ENCODE measurements at places on chromosomes 11 and 22.

- DNase-seq, result no peak
Observed at GRCh38 chr22:37781434-37782059, 26.2 kb upstream of the GCAT start.

GRCh38 chr22:41350087-41350486 lies 31.7 kb upstream of the TEF start:
- no peak for DNase-seq

DNA sequence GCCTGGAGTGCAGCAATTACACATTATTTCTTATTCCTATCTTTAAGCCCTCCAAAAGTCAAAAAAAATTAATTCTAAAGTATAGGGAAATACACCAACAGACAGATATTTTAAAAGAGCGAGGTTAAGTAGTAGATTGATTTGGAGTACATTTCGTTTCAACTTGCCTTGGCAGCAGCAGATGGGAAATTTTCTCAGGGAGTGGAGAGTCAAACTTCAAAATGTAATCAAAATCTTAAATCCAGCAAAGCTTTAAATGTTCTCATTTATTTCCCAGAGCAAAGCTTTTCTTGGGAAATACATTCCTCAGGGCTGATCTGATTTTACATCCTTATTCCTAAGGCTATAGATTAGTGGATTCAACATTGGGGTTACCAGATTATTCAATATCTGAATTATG lies 21.9 kb upstream of the VWA5A start:
- DNase-seq, result no peak

- no peak for DNase-seq
Observed at GRCh38 chr11:111526501-111526900, 11.9 kb downstream of the HOATZ start.

GRCh38 chr22:39527481-39527961 lies 5.0 kb downstream of the RPS19BP1 start:
- peak; percentile 30 for DNase-seq

GRCh38 chr22:30420347-30421125 lies 5.0 kb upstream of the MTFP1 start:
- peak; percentile 54 for DNase-seq

GRCh38 chr11:34600339-34601084 lies 20.4 kb upstream of the EHF start:
- DNase-seq, result peak; percentile 86

DNA sequence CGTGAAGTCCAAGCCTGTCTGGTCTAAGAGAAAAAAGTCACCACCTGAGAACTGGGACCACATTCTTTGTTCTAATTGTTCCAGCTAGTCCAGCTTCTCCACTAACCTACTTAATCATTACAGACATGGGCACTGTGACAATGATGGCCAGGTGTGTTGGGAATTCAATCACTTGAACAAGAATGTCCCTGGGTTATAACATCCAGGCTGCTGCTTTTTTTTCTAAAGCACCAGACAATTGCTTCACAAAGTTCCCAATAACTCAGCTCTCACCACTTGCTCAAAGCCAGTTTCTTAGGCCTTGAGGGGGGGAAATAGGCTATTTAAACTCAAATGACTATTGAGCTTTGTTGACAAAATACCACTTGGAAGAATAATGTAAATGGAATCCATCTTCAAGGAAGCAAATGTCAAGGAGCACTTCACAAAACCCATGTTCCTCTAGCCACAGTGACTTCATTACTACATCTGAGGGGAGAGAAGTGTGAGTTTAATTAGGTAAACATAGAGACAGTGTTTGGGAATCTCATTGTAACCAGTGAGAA lies 80.3 kb downstream of the ME3 start:
- DNase-seq, result no peak

DNA sequence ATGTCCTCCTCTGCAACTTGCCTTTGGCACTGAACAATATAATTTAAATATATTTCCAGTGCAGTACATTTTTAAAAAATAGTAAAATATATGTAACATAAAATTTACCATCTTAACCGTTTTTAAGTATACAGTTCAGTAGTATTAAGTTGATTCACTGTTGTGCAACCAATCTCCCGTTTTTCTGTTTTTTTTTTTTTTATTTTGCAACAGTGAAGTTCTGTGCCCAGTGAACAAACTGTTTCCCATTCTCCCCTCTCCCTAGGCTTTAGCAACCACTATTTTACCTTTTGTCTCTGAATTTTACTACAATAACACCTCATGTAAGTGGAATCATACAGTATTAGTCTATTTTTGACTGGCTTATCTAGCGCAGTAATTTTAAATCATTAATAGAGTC lies 13.8 kb downstream of the PRRG4 start:
- no peak for DNase-seq

- DNase-seq, result no peak
Observed at GRCh38 chr11:121650351-121651256, 197.8 kb upstream of the SORL1-AS1 start.

DNA sequence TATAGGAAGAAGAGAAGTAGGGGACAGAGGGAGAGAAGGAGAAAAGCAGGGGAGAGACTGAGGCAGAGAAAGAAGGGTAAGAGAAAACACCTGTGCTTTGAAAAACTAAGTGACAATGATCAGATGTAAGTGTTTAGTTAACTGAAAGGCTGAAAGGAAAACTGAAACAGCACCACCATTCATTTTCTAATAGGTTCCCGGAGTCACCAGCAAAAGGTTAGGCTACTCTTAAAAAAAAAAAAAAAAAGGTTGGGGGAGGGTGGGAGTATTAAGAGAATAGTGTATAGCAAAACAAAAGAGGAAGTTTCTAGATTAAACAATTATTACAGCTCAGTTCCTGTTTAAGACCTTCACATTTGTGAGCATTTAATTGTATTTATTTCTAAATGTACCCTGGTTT lies 113.8 kb downstream of the CADM1 start:
- no peak for DNase-seq

- DNase-seq, result no peak
Observed at GRCh38 chr11:44699497-44700408, 27.0 kb upstream of the TSPAN18 start.

DNA sequence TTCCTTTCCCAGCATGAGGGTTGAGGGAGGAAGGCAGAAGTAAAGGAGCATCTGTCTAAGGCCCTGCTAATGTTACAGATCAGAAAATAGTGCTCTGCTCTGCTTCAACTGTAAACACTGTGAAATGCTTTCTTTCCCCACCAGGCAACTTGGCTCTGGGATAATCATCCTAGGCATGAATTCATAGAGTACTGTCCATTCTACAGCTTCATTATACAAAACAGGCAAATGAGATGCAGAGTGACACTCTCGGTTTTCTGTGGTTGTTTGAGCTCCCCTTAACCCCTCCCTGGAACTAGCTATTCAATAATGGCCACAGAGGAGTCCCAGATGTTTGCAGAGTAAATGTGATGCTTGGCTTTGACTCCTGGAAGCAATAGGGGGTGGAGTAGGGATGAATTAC lies 184.3 kb upstream of the CTSC start:
- DNase-seq, result no peak

GRCh38 chr11:5705688-5706087 lies 16.1 kb downstream of the TRIM22 start:
- DNase-seq, result no peak

- no peak for DNase-seq
Observed at GRCh38 chr11:43462359-43462758, 103.6 kb downstream of the TTC17 start.

DNA sequence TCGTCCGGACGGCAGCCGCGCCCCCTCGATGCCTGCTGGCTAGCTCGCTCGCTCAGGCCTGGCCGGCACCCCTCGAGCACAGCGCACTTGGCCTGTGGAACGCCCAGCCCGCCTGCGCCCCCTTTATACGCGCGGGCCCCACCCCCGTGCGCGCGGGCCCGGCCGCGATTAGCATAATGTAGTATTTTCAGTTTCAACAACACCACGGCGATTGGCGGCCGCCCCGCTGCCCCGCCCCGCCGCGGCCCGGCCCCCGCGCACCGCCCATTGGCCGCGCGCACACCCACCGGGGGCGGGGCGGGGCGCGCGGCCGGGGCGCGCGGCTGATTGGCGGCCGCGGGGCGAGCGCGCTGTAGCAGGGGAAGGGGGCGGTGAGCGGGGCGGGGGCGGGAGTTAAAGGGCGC lies at the start of gene CDKN1C:
CDKN1C (minus strand) TSS at position 98 of the 404 bp plus-strand sequence. CDS start 319 bp downstream, outside the sequence.
- peak; percentile 85 for DNase-seq

GRCh38 chr22:26536762-26537134 lies 24.5 kb upstream of the TFIP11 start:
- no peak for DNase-seq

DNA sequence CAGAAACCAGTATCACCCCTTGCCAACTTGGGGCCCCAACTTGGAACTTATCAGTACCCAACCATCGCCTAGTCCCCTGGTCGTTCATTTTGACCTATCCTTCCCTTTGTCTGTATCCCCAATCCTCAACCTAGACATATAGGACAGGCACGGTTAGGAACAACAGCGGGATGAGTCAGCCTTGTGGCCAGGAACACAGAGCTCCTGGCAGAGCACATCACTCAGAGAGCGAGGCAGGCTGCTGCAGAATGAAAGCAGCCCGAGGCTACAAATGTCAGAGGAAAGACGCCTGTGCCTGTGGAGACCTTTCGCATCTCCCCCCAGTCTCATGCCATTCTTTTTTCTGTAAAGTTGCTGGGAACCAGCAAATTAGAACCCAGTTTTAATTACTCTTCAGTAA lies 14.6 kb downstream of the DKK3 start:
- peak; percentile 40 for DNase-seq

DNA sequence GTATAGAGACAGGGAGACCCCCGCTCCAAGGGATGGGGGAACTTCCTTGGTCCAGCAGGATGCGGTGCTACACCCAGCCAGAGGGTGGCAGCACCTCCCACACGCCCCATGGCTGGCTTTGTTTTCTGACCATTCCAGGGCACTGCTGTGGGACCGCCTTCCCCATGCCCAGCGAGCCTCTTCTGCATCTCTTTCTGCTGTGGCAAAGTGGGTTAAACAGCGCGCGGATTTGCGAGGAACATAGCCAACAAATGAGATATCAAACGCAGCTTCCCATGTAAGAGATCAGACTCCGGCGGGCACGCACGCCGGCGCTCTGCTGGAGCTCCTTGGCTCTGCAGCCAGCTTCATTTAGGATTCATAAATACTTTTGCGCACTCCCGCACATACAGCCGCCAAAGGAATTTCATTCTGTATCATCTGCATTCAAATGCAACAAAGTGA lies 485.8 kb upstream of the CADM1 start:
- DNase-seq, result no peak

- no peak for DNase-seq
Observed at GRCh38 chr11:93846411-93846810, 4.0 kb downstream of the VSTM5 start.

DNA sequence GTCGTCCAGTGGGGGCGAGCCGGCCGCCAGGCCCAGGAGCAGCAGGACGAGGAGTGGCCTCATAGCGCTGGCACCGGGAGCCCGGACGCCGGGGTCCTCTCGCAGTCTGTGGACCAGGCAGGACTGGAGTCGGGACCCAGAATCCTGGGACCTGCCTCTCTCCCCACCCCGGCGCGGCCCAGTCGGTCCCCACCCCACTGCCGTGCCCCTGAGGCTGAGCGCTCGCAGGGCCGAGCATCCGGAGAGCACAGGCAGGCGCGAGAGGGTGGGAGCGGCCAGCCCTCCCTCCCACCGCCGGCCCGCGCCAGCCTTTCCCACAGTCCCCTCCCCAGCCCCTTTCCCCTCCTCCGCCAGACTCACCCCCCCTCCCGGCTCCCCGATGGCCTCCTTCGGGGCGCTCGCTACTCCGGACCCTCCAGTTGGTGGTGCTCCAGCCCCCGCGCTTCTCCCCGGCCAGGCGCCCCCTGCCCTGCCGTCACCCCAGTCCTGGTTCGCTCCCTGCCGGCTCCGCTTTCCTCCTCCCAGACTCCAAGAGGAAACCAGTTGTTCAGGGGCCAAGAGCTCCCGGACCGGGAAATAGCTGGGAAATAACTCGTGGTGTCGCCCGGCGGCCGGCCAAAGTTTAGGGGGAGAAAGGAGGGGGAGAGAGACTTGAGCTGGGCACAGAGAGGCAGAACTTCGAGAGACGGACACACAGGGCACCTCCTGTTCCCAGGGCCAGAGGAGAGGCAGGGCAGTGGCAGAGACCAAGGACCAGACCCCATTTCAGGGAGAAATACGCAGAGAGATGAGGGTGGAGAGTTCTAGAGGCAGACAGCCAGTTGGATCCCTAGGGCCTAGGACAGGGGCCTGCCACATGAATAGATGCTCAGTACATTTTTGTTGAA lies at the start of gene C1QTNF5:
C1QTNF5 (minus strand) TSS at position 549 of the 887 bp plus-strand sequence; CDS start at position 63, 486 bp downstream.
- no peak for DNase-seq

GRCh38 chr11:82871646-82872045 lies 28.6 kb downstream of the PRCP start:
- no peak for DNase-seq

GRCh38 chr11:123000721-123001120 lies 19.1 kb upstream of the BSX start:
- DNase-seq, result no peak

- DNase-seq, result no peak
Observed at GRCh38 chr22:23383491-23384361, 196.4 kb downstream of the IGLL1 start.

DNA sequence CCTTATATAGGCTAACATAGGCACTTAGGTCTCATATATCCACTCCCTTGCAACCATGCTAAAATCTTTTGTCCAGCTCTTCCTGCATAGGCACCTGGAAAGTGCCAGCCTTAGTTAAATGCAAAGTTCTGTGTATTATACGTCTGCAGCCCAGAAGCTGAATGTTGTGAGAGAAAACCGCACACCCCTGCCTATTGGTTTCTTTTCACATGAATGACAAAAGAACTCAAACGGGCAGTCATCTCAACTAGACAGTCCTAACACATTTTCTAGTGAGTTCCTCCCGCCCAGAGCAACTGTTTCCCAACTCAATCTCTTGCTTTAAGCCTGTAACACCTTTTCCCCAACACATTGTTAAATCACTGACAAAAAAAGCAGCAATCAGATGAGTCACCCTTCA lies 69.4 kb upstream of the SC5D start:
- no peak for DNase-seq

DNA sequence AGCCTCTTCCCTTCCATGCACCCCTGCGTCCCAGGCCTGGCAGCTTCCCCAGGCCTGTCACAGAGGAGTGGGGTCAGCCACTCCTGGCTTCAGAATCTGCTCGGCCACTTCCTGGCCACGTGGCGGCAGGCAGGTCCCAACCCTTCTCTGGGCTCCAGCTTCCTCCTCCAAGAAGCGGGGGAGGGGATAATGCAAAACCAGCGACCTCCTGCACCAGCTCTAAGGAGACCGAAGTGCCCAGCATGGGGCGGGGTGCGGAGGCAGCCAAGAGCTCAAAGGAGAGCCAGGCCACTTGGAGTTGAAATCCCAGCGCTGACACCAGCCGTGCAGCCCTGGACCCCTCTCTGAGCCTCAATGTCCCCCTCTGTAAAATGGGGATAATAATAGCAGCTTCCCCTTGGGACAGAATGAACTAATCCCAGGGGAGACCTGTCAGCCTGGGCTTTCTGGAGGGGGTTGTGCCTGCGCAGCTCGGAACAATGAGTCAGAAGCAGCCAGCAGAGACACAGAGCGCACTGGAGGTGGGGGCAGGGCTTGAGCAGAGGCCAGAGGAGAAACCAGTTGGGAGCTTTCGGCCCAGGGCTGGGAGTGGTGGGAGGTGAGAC lies 22.8 kb upstream of the PICK1 start:
- DNase-seq, result peak; percentile 88

GRCh38 chr22:33361581-33361980 lies 303.4 kb upstream of the SYN3 start:
- no peak for DNase-seq

GRCh38 chr11:113446938-113447337 lies 28.3 kb downstream of the DRD2 start:
- no peak for DNase-seq
